Common myeloid progenitor, CD34-positive (primary cell): ENCODE measurements at places on chromosomes 4 and X.

DNA sequence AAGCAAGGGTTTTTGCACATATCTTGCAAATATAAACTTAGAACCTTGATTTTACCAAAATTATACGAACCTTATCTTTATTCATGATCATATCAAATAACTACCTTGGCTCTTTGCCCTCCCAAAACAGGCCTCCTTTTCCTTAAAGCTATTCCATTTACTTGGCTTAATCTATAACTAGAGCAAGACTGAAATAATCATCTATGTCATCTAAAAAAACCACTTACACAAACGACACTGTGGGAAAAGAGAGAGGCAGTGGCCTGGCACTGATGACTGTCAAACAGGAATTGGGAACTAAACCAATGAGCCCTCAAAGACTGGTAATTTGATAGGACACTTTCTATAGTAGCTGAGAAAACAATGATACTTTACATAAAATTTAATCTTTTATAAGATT lies 11.7 kb upstream of the PTPN13 start:
- no peaks in the 10 kb centered on the region for H3K36me3 ChIP-seq
- DNase-seq: no peak
- H3K27me3 ChIP-seq: no peaks in the 10 kb centered on the region
- H3K4me3 ChIP-seq: no peak overlapping the region
- no peaks in the 10 kb centered on the region for H3K4me1 ChIP-seq

- H3K36me3 ChIP-seq: no peaks in the 10 kb centered on the region
- H3K27ac ChIP-seq: peak overlapping the region; percentile 79
- H3K27me3 ChIP-seq: no peaks in the 10 kb centered on the region
- no peaks in the 10 kb centered on the region for H3K4me1 ChIP-seq
- H3K4me3 ChIP-seq: peak overlapping the region; percentile 67
Observed at GRCh38 chrX:989959-990510, 222.4 kb downstream of the CRLF2 start.

DNA sequence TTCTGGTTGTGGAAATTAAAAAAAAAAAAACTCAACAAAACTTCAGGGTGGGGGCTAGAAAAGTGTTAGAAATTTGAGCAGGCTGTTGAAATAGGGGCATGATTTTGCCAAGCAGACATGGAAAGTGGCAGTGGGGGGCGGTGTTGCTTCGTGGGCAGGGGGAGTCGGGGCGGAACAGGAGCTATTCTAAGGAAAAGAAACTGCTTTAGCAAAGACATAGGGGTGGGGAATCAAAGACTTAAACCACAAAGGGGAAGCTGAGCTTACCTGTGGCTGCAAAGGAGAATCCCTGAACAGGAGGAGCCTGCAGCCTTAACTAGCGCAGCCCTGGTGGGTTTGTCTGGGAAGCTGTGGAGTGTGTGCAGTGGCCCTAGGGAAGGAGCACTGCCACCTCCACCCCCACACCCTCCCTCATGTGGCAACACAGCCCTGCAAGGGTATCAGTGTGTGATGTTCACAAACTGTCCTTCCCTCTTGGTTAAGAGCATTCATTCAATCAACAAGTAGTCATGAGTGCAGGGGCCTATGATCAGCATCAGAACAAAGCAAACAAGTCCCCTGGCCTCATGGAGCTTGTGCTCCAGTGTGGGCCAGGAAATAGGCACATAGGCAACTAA lies 20.5 kb downstream of the SEL1L3 start:
- DNase-seq: peak; percentile 52
- no peaks in the 10 kb centered on the region for H3K27me3 ChIP-seq
- no peak overlapping the region for H3K4me3 ChIP-seq

DNA sequence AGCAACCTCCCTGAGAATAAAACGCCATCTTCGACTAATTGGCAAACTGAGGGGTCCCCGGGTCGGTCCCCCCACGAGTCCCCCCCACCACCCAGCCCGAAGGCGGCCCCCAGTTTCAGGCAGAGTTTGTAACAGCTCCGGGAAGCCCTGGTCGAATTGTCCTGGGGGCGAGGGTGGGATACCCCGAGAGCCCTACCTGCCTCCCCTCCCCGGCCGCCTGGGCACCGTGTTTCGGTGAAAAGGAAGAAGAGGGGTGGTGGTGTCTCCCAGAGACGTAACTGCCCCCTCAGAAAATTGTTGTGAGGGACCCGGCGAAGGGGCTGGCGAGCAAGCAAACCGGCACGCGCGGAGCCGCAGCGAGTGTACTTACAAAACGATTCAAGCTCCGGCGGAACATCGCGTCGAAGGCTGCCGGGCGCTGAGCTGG lies 1.2 kb downstream of the ATP11C start:
- H3K36me3 ChIP-seq: no peaks in the 10 kb centered on the region
- H3K27me3 ChIP-seq: no peaks in the 10 kb centered on the region
- H3K4me1 ChIP-seq: peaks cover 2% of the 10 kb centered on the region
- no peak overlapping the region for H3K27ac ChIP-seq
- no peak for DNase-seq

DNA sequence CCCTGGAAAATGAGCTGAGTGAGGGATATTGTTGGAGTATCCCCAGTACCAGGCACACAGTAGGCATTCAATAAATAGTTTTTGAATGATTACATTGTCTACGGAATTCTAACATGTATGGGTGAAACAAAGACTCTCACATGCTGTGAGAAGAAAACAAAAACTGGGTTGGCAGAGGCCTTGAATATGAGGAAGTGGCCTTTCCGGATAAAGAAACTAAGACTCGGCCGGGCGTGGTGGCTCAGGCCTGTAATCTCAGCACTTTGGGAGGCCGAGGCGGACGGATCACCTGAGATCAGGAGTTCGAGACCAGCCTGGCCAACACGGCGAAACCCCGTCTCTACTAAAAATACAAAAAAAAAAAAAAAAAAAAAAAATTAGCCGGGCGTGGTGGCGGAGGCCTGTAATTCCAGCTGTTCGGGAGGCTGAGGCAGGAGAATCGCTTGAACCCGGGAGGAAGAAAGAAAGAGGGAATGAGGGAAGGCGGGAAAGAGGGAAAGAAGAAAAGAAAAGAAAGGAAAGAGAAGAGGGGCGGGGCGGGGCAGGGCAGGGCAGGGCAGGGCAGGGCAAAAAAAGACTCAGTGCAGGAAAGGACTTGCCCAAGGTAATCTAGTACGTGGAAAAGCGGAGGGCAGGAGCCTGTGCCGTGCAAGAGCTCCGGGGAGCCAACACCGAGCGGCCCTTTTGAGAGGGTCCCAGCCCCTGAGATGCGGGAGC lies 689 bp upstream of the TMA16 start:
- H3K36me3 ChIP-seq: no peaks in the 10 kb centered on the region
- H3K4me1 ChIP-seq: peaks cover 7% of the 10 kb centered on the region
- no peaks in the 10 kb centered on the region for H3K27me3 ChIP-seq
- no peak for DNase-seq
- H3K4me3 ChIP-seq: peak overlapping the region; percentile 96

DNA sequence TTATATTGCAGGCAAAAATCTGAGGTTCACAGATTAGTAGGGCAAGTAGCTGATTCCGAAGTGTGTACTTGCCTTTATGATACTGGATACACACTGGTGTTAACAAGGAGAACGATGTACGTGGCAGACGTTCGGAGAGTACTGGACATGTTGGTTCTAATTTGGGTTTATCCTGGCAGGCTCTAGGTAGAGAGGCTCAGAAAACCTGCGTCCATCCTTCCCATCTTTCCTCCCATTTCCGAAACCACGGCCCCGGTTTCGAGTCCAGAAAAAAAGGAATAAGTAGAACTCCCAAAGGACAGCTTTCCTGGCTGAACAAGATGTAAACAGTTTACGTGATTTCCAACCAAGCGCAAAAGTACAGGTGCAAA lies 351 bp upstream of the SLC30A9 start:
- H3K36me3 ChIP-seq: no peaks in the 10 kb centered on the region
- peak; percentile 61 for DNase-seq
- H3K4me1 ChIP-seq: peaks cover 16% of the 10 kb centered on the region
- H3K4me3 ChIP-seq: peak overlapping the region; percentile 93
- H3K27ac ChIP-seq: peak overlapping the region; percentile 68
- H3K27me3 ChIP-seq: no peaks in the 10 kb centered on the region

DNA sequence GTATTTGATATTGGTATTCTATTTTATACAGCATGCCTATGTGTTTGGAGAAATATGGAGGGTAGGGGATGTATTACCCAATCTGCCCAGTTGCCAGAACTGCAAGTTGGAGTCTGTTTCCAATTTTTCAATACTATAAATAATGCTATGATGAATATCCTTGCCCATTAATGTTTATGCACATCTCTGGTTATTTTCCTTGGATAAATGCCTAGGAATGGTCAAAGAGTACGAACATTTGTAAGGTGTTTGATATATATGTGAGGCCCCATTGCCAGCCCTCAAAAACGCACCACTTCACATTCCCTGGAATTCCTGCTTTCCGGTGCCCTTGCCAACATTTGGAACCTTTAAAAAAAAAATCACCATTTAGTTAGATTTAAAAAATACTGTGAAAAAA lies 34.3 kb downstream of the CLDN34 start:
- DNase-seq: no peak
- peaks cover 5% of the 10 kb centered on the region for H3K4me1 ChIP-seq
- H3K27me3 ChIP-seq: no peaks in the 10 kb centered on the region
- no peak overlapping the region for H3K27ac ChIP-seq

DNA sequence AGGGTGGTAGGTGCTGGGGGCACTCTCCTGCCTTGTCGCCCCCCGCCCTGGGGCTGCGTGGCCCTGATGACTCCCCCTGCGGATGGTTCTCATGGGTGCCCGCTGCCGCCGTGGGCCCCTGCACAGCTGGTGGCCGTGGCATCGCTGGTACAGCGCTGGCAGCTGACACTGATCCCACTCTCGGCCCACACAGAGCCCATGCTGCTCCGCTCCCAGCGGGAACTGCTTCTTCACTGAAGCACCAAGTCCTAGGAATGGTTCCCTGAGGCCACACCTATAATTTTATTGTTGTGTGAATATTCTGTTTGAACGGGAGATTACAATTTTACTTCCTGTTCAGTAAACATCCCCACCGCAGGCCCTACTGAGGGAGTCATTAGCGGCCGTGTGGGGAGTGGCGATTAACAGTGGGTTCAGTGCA lies 138.6 kb upstream of the NKX1-1 start:
- no peak overlapping the region for H3K4me3 ChIP-seq
- H3K36me3 ChIP-seq: no peaks in the 10 kb centered on the region
- DNase-seq: peak; percentile 73

DNA sequence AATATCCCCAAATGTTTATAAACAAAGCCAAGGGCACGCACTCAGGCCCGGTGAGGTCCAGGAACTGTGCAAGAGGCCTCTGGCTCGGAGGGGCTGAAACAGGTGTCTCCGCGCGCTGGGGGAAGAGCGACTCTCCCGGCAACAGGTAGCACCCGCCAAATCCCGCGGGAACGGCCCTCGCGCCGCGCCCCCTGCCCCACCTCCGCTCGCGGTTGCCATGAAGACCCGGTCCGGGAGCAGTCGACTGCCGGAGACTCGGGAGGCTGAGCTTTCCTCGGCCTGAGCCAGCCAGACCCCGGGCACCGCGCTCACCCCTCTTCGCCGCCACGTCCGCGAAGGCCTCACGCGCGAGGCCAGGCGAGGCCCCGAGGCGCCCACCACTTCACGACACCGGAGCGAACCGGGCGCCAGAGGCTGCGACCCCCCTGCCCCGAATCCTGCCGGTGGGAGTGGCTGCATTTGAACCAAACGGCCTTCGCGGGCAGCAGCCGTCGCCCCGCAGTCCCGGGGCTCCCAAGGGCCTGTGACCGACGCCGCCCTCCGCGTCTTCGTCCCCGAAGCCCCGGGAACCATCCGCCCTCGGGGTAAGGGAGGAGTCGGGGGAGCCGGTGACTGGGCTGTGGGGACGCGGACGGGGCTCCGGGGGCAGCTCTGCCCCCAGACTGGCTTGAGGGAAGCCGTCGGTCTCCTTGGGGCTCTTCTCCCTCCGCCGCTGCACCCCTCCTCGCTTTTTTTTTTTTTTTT lies at the start of gene NSUN7:
NSUN7 (plus strand) TSS at position 239 of the 744 bp plus-strand sequence. CDS start 739 bp downstream, outside the sequence.
- peaks cover 12% of the 10 kb centered on the region for H3K4me1 ChIP-seq
- no peaks in the 10 kb centered on the region for H3K27me3 ChIP-seq
- peak within 1 kb of the TSS; percentile 43 for H3K27ac ChIP-seq
- DNase-seq: peak; percentile 85
- no peaks in the 10 kb centered on the region for H3K36me3 ChIP-seq

DNA sequence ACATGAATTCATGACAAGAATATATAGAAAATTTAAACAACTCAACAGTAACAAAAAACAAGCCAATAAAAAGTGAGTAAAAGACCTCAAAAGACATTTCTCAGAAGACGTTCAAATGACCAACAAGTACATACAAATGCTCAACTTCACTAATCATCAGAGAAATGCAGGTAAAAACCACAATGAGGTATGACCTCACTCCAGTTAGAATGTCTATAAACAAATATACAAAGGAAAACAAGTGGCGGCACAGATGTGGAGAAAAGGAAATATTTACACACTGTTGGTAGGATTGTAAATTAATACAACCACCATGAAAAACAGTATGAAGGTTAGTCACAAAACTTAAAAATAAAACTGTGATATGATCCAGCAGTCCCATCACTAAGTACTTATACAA lies 1033.1 kb downstream of the RAPGEF2 start:
- H3K27ac ChIP-seq: no peak overlapping the region
- DNase-seq: no peak
- H3K4me1 ChIP-seq: no peaks in the 10 kb centered on the region

GRCh38 chr4:788006-788635 lies 37.8 kb downstream of the CPLX1 start:
- H3K4me1 ChIP-seq: no peaks in the 10 kb centered on the region
- DNase-seq: no peak
- H3K4me3 ChIP-seq: no peak overlapping the region
- H3K27ac ChIP-seq: no peak overlapping the region
- H3K36me3 ChIP-seq: no peaks in the 10 kb centered on the region

DNA sequence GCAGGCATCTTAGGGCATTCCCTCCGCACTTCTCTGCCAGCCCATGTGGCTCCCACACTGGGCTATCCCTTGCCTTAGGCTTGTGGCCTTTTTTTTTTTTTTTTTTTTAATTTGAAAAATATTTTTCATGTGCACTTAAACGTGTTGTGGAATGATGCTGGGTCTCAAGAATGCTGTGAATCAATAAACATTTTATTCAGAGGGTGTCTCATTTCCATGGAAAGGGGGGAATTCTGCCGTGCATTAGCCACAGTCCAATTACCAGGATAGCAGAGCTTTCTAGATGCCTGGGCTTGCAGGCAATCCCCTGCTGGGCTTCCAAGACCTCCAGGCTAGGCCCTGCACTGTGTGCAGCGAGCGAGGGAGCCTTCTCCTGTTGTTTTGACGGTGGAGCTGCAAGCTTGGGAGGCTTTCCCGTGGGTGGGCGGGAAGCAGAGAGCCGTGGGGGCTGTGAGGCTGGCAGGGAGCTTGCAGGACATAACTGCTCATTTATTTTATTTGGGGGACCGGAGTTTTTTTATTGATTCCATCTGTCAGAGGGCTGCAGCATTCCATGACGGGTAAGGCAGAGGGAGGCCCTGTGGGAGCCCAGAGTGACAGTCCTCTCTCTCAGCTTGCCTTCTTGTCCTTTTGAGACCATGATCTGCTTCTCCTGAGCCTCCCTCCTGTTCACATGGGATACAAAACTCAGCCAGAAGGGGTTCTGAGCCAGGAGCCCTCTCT lies 2.6 kb upstream of the CPZ start:
- H3K4me1 ChIP-seq: no peaks in the 10 kb centered on the region
- H3K4me3 ChIP-seq: no peak overlapping the region
- peaks cover 83% of the 10 kb centered on the region for H3K27me3 ChIP-seq
- no peak for DNase-seq

- H3K4me3 ChIP-seq: no peak overlapping the region
- H3K36me3 ChIP-seq: no peaks in the 10 kb centered on the region
- no peak for DNase-seq
- no peaks in the 10 kb centered on the region for H3K27me3 ChIP-seq
- H3K4me1 ChIP-seq: peaks cover 6% of the 10 kb centered on the region
- no peak overlapping the region for H3K27ac ChIP-seq
Observed at GRCh38 chrX:156004256-156004655, 6.8 kb downstream of the IL9R start.

- DNase-seq: no peak
- no peaks in the 10 kb centered on the region for H3K4me1 ChIP-seq
Observed at GRCh38 chr4:152264106-152264505, 271.8 kb downstream of the FBXW7 start.
